ENCODE measurements at places on chromosomes 12 and 14.
A peak's percentile ranks its signal among the peaks of the same experiment; 100 is the strongest.

GRCh38 chr12:49868952-49869815 lies 26.3 kb upstream of the BCDIN3D start:
- no peak for DNase-seq

GRCh38 chr12:2501464-2502191 lies 293.1 kb upstream of the FKBP4 start:
- DNase-seq, result no peak

GRCh38 chr14:102772781-102773570 lies 4.3 kb upstream of the TRAF3 start:
- no peak for DNase-seq

DNA sequence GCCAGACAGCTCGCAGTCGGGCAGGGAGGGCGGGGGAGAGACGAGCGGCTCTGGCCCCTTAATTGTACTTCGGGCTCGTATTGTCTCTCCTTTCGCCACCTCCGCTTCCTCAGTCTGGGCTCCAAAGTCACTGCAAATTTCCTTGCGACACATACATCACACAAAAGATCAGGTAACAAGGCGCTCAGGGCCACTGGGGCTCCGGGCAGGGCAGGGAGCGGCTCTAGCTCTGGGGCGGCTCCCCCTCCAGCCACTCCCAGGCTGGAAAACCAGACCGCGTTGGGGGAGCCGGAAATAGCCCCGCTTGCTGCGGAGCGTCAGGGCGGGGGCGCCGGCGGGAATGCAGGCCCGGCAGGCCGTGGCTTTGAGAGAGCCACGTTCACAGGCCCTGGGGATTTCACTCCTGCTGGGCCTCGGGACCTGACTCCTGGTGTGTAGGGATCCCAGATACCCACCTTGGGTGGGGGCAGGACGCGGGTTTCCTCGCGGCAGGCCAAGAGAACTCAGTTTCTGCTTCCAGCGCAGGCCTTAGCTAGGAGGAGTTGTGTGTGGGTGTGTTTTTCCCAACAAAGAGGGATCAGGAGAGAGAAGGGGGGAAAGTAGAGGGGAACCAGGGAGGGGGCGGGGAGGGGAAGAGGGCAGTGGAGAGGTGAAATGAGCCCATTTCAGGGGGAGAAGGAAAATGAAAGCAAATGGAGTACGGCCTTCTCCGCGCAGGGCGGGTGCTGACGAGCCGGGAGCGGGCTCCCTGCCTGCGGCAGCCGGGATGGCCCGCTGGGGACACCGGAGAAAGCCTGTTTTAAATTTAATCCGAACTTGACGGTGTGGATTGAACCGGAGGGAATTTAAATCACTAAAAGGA lies 4.4 kb upstream of the HOXC9 start:
- DNase-seq, result no peak

DNA sequence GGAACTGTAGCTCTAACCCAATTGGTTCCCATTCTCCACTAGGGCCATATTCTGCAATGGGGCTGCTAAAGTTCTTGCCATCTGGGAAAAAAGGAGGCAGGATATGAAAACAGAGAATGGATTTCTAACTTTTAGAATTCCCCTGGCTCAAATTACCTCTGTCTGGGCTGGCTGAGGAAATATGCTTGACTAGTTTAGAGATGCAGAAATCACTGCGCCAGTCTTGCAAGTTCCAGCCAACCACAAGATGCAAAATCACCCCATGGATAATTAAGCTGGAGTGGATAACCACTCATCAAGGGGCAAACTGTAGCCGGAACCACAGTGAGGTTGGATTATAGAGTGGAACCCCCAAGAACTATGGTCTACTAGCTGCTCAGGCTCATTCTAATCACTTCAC lies 126.3 kb downstream of the RALGAPA1 start:
- no peak for DNase-seq

DNA sequence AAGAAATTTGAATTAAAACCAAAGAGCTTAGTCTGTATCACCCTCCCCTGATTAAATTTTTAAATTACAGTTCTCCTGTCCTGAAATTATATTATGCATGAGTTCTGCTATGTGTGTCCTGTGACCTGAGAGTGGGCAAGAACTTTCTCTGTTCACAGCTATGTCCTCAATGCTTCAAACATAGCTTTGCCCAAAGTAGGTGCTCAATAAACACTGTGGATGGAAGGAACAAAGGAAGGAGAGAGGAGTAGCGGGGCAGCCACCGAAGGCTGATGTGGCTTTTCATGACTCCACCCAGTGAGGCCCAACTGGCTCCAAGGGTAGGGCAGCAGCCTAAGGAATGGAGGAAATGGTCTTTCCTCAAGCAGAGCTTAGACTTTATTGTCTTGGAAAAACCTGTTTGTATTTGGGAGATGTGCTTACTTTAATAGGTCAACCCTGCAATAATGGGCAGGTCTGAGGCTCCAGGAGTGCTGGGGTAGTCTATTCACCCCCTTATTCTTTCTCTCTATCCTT lies 7.6 kb upstream of the MARK3 start:
- DNase-seq, result no peak

DNA sequence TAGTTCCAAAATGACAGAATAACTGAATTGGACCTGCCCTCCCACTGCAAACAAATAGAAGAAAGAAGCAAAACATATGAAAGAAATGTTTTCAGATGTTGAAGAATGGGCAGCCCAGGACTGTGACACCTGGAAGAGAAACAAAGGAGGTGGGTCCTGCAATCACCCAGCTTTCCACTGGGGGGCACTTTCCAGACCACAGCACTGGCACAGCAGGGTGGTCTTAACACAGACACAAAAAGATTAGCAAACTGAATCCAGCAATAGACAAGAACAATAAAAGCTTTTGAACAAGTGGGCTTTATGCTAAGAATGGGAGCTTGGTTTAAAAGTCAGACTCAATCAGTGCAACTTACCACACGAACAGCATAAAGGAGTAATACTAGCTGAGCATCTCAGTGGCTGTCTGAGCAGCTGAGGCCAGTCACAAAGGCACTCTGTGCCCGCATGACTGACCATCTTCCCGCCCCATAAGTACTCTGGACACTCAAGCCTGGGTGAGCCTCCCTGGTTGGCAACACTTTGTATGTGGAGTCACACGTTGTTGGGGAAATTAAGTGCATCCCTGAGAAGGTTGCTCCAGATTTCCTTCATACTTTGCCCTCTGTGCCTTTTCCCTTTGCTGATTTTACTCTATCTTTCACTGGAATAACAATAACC lies 27.7 kb downstream of the JKAMP start:
- DNase-seq, result peak; percentile 5

- DNase-seq, result no peak
Measured at GRCh38 chr14:96915478-96915877, 118.3 kb downstream of the VRK1 start.

- DNase-seq, result no peak
Measured at GRCh38 chr12:130509454-130509853, 171.8 kb downstream of the PIWIL1 start.

DNA sequence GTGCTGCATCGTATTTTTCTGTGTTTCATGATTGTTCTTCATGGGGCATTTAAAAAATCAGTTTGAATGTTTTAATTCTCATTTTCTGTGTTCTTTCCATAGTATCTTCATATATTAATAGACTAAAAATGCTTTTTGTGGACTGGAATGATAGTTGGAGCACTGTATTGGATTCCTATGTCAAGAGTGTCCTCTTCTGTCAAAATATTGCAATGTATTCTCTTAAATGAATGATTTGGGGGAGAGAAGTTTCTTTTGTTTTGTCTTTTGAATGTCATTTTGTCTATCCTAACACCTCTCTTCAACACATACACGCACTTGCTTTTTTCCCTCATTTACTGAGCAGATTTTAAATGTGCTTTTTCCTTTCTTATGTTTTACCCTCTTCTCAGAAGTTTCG lies 4.7 kb upstream of the EIF2S3B start:
- DNase-seq, result no peak

DNA sequence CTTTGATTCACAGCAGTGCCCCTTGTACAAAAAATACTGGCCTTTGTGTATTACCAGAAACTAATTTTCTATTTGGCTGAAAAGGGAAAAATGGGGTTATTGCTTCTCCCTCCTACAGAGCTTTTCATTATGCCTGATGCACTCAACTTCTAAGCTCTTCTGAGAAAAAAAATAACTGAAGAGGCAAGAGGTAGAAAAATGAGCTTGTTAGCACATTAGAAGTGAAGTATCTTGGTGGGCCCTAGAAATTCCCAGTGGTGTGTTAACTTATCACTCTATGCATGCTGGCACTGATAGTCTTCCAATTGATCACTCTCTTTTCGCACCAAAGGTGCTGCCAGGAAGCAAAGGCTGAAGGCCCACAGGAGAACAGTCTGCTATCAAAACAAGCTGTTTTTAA lies 17.1 kb downstream of the INSM2 start:
- no peak for DNase-seq

GRCh38 chr14:34003082-34003668 lies 52.3 kb upstream of the EGLN3 start:
- no peak for DNase-seq

DNA sequence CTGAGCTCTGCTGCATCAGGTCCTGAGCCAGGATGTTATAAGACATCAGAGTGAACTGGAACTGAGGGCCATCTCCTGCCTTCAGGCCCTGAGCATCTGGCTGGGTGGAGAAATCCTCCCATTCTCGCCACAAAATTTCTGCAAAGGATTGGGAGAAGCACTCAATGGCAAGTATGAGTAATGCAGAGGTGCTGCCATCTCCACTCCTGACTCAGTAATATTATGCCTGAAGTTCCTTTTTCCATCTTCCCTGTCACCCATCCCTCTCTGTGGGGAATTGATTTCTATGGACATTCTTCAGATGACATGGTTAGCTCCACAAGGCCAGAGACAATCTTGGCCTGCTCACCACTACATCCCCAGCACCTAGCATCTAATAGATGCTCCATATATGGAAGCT lies 4.7 kb downstream of the ANGEL1 start:
- no peak for DNase-seq

DNA sequence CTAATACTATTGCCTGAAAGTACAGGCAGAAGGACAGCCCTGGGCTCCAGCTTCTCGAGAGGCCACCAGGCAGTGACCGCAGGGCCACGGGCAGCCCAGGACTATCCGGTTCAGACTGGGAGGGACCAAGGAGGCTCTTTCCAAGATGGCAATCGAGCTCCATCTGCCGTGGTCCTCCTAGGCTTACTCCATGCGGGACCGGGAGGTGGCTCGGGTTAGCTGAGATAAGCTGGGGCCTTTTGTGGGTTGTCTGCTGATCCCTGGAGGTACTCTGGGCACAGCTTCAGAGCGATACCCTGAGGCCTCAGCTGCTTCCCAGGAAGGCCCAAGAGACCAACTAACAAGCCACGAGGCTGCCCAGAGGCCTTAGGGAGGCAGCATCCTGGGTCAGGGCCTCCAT lies 33.1 kb downstream of the SNRNP35 start:
- DNase-seq, result no peak

GRCh38 chr12:129152351-129153104 lies 299.2 kb downstream of the GLT1D1 start:
- DNase-seq, result no peak

- no peak for DNase-seq
Measured at GRCh38 chr14:95354834-95355233, 35.1 kb upstream of the CLMN start.

All from CD4-positive, alpha-beta T cell treated with Interleukin-17A for 1 hour (primary cell).